COR-L47 (cell line): ENCODE measurements at places on chromosomes 12 and 14.

- DNase-seq: no peak
These were observed 11.3 kb downstream of the RAB15 start for GRCh38 chr14:64960762-64961276.

DNA sequence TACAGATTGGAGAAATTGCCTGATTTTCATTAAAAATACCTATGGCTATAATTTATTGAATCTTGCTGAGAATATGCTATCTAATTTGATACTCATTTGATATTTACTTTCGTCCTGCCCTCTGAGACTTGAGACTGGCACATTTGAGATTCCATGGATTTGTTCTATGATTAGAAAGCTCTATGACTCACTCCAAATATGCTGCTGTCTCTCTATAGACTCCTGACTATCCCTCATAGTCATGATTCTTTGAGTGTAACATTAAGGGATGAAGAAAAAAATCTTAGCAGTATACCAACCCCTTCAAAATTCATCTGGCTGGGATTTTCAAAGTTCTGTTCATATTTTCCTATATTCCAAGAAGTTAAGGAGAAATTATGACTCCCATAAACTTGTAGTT is 191.9 kb downstream of the LRIG3 start:
- DNase-seq: no peak

- DNase-seq: no peak
These were observed 52.4 kb upstream of the CDKN3 start for GRCh38 chr14:54344445-54344844.

DNA sequence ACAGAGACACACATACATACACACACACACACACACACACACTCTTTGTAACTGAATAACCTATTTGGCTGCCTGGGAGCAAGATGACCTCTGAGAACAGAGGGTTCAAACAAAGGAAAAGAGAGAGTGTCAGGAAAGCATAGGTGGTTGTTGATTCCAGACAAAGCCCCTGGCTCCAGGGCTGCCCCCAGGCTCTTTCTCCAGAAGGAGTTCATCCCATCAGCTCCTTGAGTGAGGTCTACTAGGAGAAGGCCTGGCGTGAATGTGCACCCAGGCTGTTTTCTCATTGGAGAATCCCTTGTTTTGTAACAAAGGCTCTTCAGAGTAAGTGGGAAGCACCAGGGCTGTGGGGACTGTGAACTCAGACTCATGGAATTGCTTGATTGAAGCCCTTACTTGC is 151.9 kb downstream of the EMP1 start:
- no peak for DNase-seq

DNA sequence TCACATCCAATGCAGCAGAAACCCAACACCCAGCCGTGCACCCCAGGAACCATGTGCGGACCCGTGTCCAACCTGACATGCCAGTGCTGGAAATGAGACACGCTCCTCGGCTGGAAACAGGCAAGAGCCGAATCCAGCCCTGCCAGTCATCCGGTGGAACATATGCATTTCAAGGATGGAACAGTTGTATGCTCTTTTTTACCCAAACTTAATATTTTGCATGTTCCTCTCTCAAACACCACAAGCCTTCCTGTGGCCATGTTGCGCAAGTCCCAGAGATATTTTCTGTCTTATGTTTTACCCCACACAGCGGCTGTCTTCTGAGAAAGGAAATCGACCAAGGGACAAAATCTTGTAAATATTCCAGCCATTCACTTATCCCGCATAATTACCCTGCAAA is 196.9 kb downstream of the BCL11B start:
- DNase-seq: no peak

DNA sequence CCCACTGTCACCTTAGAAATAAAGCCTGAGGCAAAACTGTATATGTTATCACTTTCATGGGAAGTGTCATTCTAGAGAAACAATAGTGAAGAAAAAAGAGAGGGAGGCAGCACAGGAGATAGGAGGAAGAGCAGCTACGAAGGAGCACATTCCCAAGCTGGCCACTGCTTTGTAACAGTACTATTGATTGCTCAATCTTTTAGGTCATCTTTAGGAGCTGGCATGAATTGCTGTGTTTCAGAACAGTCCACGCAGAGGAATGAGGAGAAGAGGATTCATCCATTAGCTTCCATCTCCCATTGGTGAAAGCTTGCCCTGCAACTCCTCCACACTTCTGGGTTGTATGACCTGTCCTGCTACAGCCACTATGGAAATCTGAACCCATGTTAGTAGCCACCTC is 372.5 kb upstream of the DDHD1 start:
- no peak for DNase-seq

GRCh38 chr12:106248312-106248845 is 559 bp upstream of the CKAP4 start:
- no peak for DNase-seq

- DNase-seq: no peak
These were observed 51.5 kb upstream of the RAP1B start for GRCh38 chr12:68559246-68559645.

DNA sequence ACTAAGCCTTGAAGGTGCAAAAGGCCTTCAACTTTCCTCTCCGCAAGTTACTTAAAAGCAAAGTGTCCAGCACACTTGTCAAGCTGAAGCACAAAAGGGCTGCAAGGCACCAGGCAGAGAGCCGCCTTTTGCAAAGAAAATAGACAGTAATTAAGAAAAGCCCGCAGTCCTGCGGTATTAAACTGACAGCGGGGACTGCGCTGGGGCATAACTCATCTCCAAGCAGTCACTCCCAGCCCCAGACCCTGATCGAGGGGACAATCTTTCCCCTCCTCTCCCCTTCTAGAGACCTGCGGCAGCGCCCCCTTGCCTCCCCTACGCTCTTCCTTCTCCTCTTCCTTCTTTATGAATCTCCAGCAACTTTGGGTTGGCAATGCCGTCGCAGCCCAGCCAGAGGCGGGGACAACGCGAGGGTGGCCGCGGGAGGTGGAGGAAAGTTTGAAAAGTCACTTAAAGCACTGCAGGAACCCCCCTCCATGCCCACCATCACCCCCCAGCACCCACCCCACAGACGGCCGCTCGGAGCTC is 200.9 kb upstream of the CAND1 start:
- no peak for DNase-seq

GRCh38 chr14:98022541-98023520 is 1225.6 kb downstream of the VRK1 start:
- no peak for DNase-seq

DNA sequence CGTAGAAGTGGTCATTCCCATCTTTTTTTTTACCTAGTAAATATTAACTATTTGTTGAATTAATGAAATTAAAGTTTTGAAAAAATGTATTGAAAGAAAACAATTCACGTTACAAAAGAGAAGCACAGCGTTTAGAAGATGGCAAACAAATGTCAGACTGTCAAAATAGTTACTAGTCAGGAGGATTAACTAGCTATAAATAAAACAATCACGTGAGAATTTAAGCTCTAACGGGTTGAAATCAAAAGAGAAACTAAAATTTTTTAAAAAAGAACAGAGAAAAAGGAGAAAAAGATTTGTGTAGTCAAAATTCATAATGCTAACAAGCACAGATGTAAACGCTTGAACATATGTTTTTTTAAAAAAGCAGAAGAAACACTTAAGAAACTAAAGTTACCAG is 26.4 kb downstream of the DDHD1 start:
- no peak for DNase-seq

DNA sequence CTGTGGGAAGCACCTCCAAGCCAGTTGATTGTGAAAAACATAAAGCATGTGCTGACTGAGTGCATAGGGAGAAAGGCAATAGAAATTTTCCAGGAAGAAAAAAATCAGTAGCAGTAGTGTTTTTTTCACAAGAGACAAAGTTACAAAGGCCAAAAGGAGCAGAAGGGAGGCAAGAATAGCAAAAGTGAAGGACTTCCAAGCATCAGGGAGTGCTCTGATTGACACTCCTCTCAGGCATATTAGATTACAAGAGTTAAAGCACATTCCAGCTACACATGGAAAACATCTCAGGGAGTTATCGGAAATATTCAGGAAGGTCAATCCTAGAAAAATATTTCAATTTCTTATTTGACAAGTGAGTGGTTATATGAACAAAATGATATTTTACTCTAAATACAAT is 508.0 kb downstream of the MDGA2 start:
- no peak for DNase-seq

DNA sequence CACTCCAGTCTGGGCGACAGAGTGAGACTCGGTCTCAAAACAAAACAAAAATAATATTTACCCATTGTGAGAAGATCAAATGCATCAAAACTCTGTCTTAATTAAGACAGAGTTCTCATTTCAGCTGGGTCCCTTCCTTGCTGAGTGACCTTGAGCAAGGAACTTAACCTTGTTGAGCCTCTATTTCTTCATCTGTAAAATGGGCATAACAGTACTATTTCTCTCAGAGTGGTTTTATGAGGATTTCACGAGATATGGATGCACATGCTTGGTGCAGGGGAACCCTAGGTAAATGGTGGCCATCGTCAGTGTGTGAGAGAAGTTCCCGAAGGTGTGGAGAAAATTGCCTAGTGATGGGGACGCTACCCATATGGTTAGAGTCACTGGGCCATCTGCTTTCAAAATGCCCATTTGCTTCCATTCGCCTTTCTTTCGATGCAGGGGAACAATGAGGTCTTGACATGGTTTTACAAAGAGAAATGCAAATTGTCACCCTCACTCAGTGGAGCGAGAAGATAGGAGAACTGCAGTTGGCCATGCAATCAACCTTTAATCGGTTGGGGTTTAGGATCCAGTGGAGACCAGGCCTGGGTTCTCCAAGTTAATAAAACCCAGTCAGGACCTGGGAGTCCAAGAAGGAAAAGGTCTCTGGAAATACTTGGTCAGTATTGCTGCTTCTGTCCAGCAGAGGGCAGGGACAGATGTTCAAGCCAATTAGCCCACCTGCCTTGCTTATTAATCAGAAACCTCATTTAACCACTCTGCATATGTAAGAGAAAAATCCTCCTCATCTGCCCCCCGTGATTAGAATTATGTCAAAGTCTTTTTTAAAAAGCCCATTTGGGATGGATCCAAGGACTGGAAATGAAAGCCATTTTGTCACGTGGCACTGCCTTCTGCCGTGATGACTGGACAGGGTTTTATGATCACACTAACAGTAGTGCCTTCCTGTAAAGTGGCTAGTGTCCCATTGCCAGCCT is 37.2 kb downstream of the CFAP251 start:
- DNase-seq: peak; percentile 17

DNA sequence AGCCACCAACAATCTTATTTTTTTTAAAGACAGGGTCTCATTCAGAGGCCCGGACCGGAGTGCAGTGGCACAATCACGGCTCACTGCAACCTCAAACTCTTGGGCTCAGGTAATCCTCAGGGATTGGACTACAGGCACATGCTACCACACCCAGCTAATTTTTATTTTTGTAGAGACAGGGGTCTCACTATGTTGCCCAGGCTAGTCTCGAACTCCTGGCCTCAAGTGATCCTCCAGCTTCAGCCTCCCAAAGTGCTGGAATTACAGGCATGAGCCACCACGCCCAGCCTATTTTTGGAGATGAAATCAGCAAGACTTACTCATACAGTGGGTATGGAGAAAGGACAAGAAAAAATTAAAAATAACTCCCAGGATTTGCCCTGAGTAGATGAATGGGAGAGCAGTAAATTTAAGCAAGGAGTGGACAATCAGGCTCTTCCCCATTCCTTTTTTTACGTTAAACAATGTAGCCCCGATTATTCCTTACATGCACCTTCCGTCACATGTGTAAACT is 13.2 kb downstream of the FMNL3 start:
- no peak for DNase-seq

DNA sequence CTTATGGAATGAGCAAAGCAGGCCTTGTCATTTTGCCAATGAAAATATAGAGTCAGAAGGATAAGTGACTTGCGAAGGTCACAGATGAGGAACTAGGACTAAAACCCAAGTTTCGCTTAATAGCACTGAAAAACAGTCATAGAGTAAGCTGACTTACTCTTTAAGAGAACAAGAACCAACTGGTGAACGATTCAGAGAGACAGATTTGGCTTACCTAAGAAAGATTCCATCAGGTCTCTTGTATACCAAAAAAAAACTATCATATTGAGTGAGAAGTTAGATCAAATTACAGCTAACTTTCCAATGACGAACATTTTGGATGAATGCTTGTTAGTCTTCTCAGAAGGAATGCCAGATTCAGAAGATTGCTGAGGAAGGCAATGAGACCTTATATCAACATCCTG is 74.2 kb downstream of the ZFC3H1 start:
- DNase-seq: no peak

GRCh38 chr12:101698800-101699347 is 1.4 kb downstream of the CHPT1 start:
- no peak for DNase-seq

- no peak for DNase-seq
These were observed 63.5 kb downstream of the FRMD6 start for GRCh38 chr14:51715250-51715649.

DNA sequence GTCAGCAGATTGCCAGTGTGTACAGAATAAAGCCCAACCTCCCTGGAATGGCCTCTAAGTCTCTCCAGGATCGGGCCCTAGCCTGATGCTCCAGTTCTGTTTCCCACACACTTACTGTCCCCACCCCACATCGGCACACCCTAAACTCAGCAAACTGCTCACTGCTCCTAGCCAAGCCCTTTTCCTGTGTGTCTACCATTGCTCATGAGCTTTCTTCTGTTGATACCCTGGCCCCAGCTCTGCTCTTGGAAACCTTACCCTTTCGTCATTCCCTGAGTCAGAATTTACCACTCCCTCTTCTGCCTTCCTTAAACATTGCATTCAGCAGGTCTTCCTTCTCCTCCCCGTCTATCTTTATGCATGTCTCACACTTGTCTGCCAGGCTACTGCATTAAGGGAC is 158.9 kb downstream of the TMX1 start:
- DNase-seq: no peak

GRCh38 chr14:22545842-22546721 is 42.9 kb downstream of the DAD1 start:
- DNase-seq: no peak

- DNase-seq: no peak
These were observed 50.3 kb downstream of the BEGAIN start for GRCh38 chr14:100536721-100537445.

- no peak for DNase-seq
These were observed 46.7 kb downstream of the SLC4A8 start for GRCh38 chr12:51471111-51471864.

DNA sequence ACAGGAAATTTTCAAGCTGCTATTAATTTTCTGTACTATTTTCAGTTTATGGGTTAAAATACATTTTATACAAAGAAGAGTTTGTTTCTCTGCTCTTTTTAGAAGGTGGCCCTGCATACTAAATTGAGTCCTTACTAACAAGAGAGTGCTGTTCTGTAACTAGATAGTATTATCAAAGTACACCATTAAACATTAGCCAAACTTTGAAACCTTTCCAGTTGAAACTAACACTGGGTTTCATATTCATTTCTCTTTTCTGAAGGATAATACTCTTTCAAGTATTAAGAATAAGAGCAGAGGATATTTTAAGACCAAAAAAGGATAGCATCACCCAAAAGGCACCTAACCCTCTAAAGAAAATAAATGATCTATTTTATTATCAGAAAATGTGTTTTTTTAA is 47.2 kb downstream of the PEBP1 start:
- DNase-seq: no peak

DNA sequence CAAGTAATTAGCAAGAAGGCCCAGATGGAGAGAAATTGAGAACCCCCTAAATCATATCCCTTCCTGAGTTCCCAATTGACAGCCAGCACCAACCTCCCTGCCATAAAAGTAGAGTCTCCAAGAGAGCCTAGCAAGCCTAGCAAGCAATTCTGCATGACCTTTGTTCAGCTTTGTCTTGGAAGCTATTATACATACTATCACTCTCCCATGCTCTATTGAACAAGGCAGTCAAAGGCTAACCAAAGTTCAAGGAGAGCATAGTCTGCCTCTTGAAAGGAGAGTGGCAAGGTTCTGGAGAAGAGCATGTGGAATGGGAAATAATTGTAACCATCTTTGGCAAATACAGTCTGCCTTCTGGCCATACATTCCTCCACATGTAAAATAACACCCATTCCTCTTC is 7.8 kb downstream of the ACOT4 start:
- DNase-seq: no peak

GRCh38 chr14:89660166-89660565 is 243.1 kb upstream of the FOXN3 start:
- no peak for DNase-seq
